Naive B cell (primary cell): ENCODE measurements at places on chromosomes 7 and 10. TPM values are rescaled to one million over a fixed set of nuclear protein-coding genes. Genes with fewer than 3 reads are reported as not detected.

Gene RSPH10B2
- not detected for polyA plus RNA-seq

Gene CDNF
- polyA plus RNA-seq: 1.3 TPM

Gene VSTM2A
- polyA plus RNA-seq: not detected

Gene ZNF853
- 1.6 TPM for polyA plus RNA-seq

Gene NRG3
- not detected for polyA plus RNA-seq

Gene MUC3A
- polyA plus RNA-seq: not detected

Gene CFTR
- not detected for polyA plus RNA-seq

DNA sequence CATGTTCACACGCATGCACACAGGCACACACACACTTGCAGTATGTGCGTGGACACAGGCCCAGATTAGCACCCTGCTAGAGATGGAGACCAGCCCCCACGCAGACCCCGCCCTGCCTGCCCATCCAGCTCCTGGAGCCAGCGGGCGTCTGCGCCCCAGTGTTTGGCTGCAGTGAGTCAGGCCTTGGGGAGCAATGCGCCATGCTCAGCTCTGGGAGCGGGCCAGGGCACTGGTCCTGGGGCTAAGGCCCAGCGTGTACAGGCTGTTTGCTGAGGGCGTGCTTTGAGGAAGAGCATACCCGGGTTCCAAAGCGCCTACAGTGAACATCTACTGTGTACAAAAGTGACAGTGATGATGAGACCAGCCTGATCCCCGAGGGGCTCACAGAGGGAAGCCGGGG lies 16.0 kb upstream of the ELFN1 start:
- no peaks in the 10 kb centered on the region for H3K4me1 ChIP-seq
- DNase-seq: no peak
- no peaks in the 10 kb centered on the region for H3K36me3 ChIP-seq
- no peak overlapping the region for H3K4me3 ChIP-seq
- no peak overlapping the region for H3K27ac ChIP-seq

- H3K36me3 ChIP-seq: peaks cover 4% of the 10 kb centered on the region
- H3K4me3 ChIP-seq: no peak overlapping the region
These were observed 152.6 kb downstream of the JMJD1C start for GRCh38 chr10:63313066-63313717.

DNA sequence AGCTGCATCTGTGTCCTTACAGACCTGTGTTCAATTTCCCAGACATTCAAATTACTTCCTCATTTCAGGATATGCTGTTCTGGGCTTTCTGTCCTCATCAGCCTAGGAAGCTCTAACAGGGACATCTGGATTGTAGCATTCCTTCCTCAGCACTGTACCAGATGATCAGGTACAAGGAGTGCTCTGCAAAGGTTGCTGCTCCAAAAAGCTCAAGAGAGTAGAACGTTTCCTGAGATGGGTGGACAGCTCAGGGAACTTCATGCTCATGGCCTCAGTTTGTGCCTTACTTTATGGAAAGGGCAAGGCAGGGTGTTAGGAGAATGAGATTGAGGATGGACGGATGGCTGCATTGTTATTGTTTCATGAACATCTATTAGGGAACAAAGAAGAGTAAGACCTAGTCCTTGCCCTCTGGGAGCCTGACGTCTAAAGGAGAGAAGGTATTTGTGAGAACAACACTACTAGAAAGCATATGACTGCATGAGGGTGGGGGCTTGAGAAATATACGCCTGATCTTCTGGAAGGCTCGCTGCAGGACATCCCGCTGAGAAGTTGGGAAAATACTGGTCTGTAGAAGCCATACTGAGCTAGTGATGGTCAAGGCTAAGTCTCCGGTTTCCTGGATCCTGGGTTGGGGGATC lies 10.5 kb upstream of the ZNF212 start:
- no peaks in the 10 kb centered on the region for H3K4me1 ChIP-seq
- no peak for DNase-seq
- no peaks in the 10 kb centered on the region for H3K36me3 ChIP-seq
- H3K4me3 ChIP-seq: no peak overlapping the region
- peaks cover 18% of the 10 kb centered on the region for H3K27me3 ChIP-seq
- H3K27ac ChIP-seq: no peak overlapping the region

DNA sequence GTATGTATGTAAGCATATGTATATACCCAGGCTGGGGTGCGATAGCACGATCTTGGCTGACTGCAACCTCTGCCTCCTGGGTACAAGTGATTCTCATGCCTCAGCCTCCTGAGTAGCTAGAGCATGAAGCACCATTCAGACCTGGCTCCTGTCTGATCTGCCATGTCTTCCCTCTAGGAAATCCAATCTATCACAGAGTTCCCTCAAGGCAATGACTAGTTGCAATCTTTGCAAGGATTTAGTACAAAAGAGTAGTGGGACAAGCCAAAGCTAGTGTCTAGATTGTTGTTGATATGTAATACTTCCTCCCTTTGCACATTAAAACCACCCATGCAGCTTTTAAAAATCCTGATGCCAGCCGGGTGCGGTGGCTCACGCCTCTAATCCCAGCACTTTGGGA lies 60.5 kb upstream of the PRKAR2B start:
- H3K27ac ChIP-seq: no peak overlapping the region
- H3K36me3 ChIP-seq: no peaks in the 10 kb centered on the region
- H3K27me3 ChIP-seq: peaks cover 7% of the 10 kb centered on the region
- no peak overlapping the region for H3K4me3 ChIP-seq
- peaks cover 5% of the 10 kb centered on the region for H3K4me1 ChIP-seq
- DNase-seq: no peak

- H3K4me3 ChIP-seq: no peak overlapping the region
- peaks cover 19% of the 10 kb centered on the region for H3K36me3 ChIP-seq
- no peaks in the 10 kb centered on the region for H3K4me1 ChIP-seq
- no peak overlapping the region for H3K27ac ChIP-seq
- no peak for DNase-seq
These were observed 76.4 kb downstream of the FRMD4A start for GRCh38 chr10:14254368-14254767.

DNA sequence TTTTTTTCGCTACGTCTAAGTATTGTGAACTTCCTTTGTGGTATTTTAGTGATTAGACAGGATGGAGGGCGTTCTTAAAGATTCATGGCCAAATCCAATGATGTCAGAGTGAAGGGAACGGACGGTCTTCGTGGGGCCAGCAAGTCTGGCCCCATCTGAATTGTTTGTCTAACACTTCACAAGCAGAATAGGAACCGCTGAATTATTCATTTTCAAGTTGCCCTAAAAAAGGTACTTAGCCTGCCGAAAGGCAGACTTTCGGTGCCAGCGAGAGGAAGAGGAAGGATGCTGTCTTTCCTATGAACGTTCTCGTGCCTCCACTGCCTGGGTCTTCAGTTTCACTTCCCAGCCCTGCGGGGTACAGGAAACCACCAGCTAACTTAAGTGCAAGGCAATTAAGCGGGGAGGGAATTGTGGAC lies 145.7 kb upstream of the SH2B2 start:
- peaks cover 17% of the 10 kb centered on the region for H3K4me1 ChIP-seq
- no peaks in the 10 kb centered on the region for H3K27me3 ChIP-seq
- H3K4me3 ChIP-seq: peak overlapping the region; percentile 46
- H3K36me3 ChIP-seq: no peaks in the 10 kb centered on the region
- peak overlapping the region; percentile 22 for H3K27ac ChIP-seq

- peaks cover 57% of the 10 kb centered on the region for H3K4me1 ChIP-seq
- no peak for DNase-seq
- H3K36me3 ChIP-seq: no peaks in the 10 kb centered on the region
- H3K27me3 ChIP-seq: no peaks in the 10 kb centered on the region
These were observed 2.5 kb downstream of the GRK5 start for GRCh38 chr10:119209736-119210355.

GRCh38 chr10:22335173-22335933 lies 9.9 kb upstream of the SPAG6 start:
- peaks cover 32% of the 10 kb centered on the region for H3K27me3 ChIP-seq
- H3K4me1 ChIP-seq: peaks cover 16% of the 10 kb centered on the region
- H3K4me3 ChIP-seq: peak overlapping the region; percentile 94
- H3K27ac ChIP-seq: peak overlapping the region; percentile 92
- DNase-seq: peak; percentile 81

DNA sequence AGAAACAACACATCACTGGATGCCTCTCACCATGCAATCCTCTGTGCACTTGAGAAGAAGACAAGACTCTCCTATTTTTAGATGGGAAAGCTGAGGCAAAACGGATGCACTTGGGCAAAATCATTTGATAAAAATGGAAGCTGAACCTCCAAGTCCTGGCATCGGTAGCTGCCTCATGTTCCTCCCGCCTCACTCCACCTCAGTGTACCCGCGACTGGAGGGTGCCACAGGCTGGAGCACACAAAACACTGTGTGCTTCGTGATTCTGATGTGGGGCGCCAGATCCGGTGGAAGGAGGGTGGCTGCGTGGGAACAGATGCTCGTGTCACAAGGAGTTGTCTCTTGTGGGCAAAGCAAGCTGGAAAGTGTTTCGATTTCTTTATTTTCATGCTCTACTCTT lies 41.3 kb downstream of the TAS2R41 start:
- H3K4me1 ChIP-seq: no peaks in the 10 kb centered on the region
- H3K27me3 ChIP-seq: no peaks in the 10 kb centered on the region
- no peak overlapping the region for H3K27ac ChIP-seq
- no peak overlapping the region for H3K4me3 ChIP-seq

GRCh38 chr10:67385089-67385488 lies 310.9 kb downstream of the CTNNA3 start:
- no peaks in the 10 kb centered on the region for H3K4me1 ChIP-seq
- peaks cover 22% of the 10 kb centered on the region for H3K27me3 ChIP-seq
- no peak for DNase-seq
- no peak overlapping the region for H3K4me3 ChIP-seq

GRCh38 chr10:45509491-45509890 lies 135.5 kb downstream of the ALOX5 start:
- H3K27ac ChIP-seq: peak overlapping the region; percentile 38
- peaks cover 12% of the 10 kb centered on the region for H3K4me1 ChIP-seq
- no peak for DNase-seq
- no peaks in the 10 kb centered on the region for H3K27me3 ChIP-seq

- peaks cover 4% of the 10 kb centered on the region for H3K27me3 ChIP-seq
- no peaks in the 10 kb centered on the region for H3K36me3 ChIP-seq
- H3K4me3 ChIP-seq: no peak overlapping the region
These were observed 53.4 kb upstream of the CYP2C18 start for GRCh38 chr10:94630017-94630688.

DNA sequence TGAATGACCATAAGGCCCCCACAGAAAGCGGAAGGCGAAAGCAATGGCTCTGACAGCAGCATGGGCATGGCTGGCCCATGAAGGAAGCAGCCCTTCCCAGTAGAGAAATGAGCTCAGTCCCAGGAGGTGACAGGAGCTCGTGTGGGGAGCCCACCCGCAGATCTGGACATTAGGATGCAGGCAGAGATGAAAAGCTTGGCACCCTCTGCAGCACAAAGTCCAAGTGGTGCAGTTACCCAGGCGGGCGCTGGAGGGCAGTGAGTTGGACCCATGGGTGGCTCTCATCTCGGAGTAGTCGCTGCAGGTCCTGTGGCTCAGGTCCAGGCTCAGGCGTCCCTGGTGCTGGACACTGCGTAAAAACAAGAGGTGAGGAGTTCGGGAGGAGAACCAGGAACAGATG lies 109.0 kb downstream of the DLG5 start:
- H3K4me1 ChIP-seq: no peaks in the 10 kb centered on the region
- no peak overlapping the region for H3K27ac ChIP-seq
- H3K27me3 ChIP-seq: no peaks in the 10 kb centered on the region
- H3K36me3 ChIP-seq: no peaks in the 10 kb centered on the region
- no peak for DNase-seq

DNA sequence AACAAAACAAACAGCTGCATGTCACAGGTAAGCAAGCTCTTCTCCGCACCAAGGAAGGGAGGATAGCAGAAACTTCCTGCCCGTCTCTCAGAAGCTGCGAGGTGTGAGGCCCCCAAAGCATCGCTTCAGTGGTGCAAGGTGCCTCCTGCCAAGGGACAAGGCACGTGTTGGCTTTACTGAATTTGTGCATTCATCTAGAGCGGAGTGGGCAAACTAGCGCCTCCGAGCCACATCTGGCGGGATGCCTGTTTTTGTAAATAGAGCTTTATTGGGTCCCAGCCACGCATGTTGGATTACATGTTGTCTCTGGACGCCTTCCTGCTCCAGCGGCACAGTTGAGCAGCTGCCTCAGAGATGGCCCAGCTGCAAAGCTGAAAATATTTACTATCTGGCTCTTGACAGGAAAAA lies 27.7 kb downstream of the PHYH start:
- no peaks in the 10 kb centered on the region for H3K36me3 ChIP-seq
- no peak for DNase-seq
- H3K27ac ChIP-seq: no peak overlapping the region

- H3K36me3 ChIP-seq: no peaks in the 10 kb centered on the region
- H3K27ac ChIP-seq: no peak overlapping the region
- no peak for DNase-seq
- peaks cover 5% of the 10 kb centered on the region for H3K4me1 ChIP-seq
These were observed 85.9 kb downstream of the BMS1 start for GRCh38 chr10:42868530-42868929.

DNA sequence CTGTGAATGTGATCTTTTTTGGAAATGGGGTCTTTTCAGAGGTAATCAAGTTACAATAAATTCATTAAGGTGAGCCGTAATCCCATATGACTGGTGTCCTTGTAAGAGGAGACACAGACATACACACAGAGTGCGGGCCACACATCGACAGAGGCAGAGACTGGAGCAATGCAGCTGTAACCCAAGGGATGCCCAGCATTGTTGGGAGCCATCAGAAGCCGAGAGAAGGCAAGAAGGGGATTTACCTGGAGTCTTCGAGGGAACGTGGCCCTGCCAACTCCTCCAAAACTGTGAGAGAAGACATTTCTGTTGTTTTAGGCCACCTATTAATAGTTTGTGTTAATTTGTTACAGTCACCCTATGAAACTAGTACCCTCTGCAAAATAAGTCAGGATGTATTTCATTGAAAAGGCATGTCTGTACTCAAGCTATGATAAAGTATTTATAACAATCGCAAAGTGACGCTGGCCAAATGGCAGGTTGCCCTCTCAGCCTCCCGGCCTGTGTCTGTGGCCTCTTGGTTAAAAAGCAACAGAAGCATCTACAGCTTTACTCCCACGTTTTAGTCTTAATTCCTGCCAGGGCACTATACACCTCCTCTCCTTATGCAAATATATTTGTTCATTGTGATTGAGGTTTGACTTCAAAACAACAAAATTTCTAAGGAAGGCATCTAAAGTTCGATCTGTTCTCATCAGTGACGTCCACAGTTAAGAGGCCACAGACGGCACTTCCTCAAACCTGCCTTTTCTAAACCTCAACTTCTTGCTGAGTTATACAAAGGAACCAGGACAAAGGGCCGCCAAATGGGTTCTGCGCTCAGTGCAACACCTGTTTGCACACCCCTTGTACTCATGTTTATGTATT lies 46.8 kb downstream of the HIPK2 start:
- peak overlapping the region; percentile 61 for H3K27ac ChIP-seq
- peak overlapping the region; percentile 15 for H3K4me3 ChIP-seq
- DNase-seq: peak; percentile 44
